M059J (cell line): ENCODE measurements at places on chromosomes 4 and X.

- peak; percentile 30 for DNase-seq
These were observed 37.2 kb upstream of the SCRG1 start for GRCh38 chr4:173436149-173436579.

DNA sequence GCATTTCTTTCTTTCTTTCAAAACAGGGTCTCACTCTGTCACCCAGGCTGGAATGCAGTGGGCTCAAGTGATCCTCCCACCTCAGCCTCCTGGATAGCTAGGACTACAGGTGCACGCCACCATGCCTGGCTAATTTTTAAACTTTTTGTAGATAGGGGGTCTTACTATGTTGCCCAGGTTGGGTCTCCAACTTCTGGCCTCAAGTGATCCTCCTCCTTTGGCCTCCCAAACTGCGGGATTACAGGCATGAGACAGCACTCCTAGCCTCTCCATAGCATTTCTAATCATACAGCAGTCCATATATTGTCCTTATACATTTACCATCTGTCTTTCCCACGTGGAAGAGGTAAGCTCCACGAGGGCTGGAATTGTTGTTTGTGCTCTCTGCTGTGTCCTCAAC, 2.0 kb upstream of the FHIP1A start:
- DNase-seq: no peak

DNA sequence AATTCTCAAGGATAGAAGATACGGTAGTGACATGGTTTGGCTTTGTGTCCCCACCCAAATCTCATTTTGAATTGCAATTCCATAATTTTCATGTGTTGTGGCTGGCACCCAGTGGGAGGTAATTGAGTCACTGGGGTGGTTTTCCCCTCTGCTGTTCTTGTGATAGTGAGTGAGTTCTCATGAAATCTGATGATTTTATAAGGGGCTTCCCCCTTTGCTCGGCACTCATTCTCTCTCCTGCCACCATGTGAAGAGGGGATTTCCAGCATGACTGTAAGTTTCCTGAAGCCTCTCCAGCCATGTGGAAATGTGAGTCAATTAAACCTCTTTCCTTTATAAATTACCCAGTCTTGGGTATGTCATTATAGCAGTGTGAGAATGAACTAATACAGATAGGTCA, 8.5 kb upstream of the SPANXN4 start:
- DNase-seq: no peak

- DNase-seq: peak; percentile 79
These were observed 6.8 kb upstream of the BCOR start for GRCh38 chrX:40104630-40104984.

DNA sequence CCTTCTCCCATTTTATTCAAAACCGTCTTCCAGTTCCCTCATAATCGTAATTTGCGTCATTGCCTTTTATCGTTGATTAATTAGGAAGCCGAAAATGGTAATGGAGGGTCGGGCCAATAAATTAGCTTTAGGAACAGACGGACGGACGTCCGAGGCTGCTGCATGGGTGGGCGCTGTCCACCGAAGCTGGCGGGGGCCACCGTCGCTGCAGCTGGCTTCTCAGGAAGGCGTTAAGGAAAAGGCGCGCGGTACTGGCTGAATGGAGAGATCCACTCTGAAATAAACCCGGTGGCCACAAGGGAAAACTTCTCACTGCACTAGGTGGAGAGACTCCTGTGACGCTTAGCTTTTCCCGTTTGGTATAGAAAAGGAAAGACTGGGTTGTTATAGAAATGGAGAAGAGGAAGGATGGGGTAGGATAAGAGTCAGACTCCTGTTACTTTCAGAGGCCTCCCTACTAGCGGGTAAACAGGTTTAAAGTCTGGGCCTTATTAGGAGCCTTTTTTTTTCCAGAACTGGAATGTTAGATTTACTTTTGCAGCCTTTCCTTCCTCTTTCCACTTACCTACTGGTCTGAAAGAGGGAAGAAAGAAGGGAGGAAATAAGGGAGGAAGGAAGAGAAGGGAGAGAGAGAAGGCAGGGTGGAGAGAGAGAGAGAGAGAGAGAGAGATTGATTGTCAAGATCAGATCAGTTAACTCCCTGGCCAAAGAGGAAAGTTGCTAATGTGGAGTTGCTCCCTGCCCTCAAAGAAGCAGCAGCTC, 11.3 kb upstream of the PRDM8 start:
- no peak for DNase-seq
